ENCODE measurements at places on chromosomes 7 and 10.

GRCh38 chr10:35004651-35005050 lies 85.5 kb downstream of the CUL2 start:
- no peak for DNase-seq

- no peak for DNase-seq
Observed at GRCh38 chr10:69810097-69810496, 8.4 kb downstream of the COL13A1 start.

DNA sequence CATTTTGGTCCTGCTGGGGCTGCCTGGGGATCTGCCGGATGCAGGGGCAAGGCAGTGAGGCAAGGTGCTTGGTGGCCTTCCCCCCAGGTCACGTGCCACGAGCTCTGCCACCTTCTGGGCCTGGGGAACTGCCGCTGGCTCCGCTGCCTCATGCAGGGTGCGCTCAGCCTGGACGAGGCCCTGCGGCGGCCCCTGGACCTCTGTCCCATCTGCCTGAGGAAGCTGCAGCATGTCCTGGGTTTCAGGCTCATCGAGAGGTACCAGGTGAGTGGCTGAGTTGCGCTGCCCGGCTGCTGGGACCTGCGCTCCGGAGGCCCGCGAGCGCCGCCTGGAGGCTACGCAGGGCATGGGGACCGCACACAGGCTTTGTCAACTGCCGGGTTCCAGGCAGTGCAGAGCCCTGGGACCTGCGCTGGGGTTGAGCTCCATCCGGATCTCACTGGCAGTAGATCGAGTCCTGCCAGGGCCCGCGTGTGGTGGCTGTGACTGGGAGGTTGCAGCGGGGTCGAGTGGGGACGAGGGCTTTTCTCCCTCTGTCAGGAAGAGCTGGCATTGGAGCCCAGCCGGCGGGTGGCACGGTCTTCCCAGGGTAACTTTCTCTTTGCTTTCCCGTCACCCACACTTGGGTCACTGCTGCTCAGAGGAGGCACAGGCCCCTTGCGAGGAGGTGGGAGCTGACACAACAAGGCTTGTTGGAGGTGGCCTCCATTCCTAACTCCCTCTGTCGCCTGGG lies 21.7 kb downstream of the AMZ1 start:
- no peak for DNase-seq

DNA sequence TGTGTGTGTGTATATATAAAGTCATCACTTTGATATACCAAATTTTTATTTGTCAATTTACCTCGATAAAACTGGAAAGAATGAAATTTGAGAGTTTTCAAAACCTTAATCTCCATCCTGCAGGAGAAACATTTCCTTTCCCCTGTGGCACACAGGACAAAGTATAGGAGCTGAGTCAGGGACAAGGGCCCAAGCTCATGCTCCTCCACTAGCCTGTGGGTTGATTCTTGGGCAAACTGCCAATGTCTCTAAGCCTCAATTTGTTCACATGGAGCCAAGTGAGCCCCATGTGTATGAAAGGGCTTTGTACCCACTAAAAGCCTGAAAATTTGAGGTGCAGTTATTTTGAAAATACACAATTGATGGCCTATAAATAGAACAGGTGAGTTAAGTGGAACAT lies 60.3 kb upstream of the IL6 start:
- DNase-seq = no peak

- DNase-seq = no peak
Observed at GRCh38 chr7:39651265-39651664, 27.9 kb downstream of the RALA start.

DNA sequence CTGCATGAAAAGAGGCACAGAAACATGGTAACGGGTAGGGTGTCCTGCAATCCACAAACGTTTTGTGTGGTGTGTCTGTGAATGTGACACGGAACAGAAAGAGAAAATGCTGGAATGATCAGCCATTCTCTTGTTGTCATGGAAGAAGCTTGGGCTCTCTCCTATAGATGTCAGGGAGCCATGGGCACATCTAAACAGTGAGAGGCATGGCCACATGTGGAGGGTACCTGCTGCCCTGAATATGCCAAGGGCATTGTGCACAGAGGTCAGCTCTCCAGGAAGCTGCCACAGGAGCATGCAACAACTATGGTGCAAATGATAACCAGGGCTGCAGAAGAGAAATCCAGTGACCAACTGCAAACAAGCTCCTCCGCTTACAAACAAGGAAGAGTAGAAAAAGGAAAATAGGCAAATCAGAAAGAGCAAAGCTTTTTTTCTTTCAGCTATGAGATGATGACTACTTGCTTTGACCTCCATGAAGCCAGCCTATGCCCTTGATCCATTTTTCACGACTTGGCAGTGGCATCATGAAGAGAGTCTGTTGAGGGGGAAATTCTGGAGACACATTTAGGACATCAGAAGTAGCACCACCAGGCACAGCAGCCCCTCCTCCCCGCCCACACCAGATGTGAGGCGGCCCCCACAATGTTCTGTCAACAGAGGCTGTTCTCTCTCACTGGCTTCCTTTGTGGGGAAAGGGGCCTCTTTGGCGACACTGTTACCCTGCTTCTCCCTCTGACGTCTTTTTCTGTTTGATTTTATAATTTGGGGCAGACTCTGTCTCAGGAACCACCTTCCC lies 4.8 kb upstream of the PDE1C start:
- no peak for DNase-seq

- no peak for DNase-seq
Observed at GRCh38 chr7:140609646-140610045, 31.0 kb downstream of the DENND2A start.

DNA sequence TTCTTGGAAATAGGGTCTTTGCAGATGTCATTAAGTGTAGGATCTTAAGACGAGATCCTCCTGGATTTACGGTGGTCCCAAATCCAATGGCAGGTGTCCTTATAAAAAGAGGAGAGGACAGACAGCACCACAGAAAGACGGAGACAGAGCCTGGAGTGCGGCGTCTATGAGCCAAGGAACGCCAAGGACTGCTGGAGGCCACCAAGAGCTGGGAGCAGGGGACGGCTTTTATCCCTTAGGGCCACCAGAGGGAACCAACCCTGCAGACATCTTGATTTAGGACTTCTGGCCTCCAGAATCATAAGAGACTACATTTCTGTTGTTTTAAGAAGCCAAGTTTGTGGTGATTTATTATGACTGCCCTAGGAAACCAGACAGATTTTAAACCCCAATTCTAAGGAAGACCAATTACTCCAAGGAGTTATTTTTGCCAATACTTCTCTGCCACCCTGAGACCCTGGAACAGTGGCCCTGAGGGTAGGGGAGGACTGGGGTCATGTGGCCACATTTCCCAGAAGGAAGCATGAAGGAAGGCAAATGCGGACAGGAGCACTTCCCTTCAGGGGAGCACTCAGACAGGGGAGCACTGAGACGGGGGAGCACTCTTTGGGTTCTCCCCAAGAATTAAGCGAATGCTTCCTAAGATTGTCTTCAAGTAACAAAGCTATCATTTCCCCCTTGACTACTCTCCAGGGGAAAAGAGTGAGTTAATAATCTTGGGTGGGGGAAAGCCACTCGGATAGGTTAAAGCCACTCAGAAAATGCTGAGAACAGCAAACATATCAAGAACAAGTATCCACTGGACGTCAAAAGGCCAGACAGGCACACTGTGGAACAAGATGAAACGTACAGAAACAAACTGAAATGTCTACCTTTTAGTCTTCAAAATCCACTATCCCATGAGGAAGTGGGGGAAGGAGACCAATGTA lies 67.5 kb downstream of the CHST15 start:
- no peak for DNase-seq
